ENCODE measurements at places on chromosomes 13 and 19.

GRCh38 chr13:50235604-50236342 is 220.5 kb downstream of the KCNRG start:
- DNase-seq, result no peak

DNA sequence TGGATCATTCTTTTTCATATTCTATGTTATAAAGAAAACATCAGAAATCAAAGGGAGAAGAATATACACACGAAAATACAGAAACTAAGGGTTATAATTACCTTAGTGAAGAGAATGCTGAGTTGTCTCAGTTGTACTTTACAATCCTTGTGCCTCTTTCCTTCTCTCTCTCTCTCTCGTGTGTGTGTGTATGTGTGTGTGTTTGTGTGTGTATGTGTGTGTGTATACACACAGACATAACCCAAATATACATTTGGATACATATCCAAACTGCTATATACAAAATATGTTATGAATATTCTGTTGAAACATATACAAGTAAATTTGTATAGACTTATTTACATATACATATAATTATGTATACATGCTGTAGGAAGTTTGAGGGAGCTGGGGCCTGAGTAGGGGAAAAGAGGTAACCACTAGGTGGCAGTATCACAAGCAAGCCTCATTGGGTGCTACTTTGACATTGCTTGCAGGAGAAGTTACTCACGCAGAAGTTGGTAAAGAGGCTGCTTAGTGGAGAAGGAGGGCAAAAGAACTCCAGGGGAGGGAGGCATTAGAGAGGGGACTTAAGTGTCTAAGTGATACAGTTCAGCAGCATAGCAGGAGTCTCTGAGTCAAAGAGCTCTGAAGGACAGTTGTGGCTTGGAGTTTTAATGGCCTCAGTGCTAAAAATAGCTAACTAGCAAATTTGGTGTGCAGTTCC is 465.1 kb upstream of the PCDH20 start:
- no peak for DNase-seq

DNA sequence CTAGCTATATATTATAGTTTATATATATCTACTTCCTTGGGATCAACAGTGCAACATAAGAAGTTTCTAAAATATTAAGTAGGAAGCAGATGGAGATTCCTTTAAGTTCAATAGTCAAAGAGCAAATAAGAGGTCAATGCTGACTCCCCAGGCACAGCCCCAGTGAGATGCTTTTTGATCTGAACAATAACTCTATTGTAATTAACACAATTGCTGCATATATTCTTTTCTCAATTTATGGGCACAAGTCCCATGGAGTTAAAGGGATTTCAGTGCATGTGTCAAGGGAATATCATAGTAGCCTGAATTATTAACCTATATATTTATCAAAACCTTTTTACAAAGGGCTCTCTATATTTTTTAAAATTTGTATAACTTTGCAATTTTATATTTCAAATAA is 180.8 kb downstream of the SPRY2 start:
- DNase-seq, result no peak

DNA sequence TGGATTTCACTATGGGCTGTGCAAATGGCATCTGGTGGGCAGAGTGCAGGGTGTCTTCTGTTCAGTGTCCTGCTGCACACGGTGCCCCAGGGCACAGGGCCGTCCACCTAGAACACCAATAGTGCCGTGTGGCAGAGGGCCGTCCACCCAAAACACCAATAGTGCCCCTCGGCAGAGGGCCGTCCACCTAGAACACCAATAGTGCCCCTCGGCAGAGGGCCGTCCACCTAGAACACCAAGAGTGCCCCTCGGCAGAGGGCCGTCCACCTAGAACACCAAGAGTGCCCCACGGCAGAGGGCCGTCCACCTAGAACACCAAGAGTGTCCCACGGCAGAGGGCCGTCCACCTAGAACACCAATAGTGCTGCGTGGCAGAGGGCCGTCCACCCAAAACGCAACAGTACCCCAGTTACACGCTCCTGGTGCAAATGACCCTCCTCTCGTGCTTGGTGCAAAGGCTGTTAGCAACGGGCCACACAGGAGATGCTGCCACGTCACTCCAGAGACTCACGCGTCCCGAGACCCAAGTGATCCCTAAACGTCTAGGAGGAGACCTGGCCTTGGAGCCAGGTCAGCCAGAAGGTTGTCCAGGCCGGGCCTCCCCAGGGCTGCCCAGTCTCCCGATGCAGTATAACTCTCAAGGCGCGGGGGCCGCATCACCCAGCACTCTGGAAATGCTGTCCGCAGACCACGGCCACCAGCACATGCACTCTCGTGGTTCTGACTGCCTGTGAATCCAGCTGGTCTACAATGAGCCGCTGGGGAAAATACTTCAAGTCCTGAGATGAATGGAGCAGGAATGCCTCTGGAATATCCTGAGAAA is 51.5 kb downstream of the RASA3 start:
- DNase-seq, result no peak

DNA sequence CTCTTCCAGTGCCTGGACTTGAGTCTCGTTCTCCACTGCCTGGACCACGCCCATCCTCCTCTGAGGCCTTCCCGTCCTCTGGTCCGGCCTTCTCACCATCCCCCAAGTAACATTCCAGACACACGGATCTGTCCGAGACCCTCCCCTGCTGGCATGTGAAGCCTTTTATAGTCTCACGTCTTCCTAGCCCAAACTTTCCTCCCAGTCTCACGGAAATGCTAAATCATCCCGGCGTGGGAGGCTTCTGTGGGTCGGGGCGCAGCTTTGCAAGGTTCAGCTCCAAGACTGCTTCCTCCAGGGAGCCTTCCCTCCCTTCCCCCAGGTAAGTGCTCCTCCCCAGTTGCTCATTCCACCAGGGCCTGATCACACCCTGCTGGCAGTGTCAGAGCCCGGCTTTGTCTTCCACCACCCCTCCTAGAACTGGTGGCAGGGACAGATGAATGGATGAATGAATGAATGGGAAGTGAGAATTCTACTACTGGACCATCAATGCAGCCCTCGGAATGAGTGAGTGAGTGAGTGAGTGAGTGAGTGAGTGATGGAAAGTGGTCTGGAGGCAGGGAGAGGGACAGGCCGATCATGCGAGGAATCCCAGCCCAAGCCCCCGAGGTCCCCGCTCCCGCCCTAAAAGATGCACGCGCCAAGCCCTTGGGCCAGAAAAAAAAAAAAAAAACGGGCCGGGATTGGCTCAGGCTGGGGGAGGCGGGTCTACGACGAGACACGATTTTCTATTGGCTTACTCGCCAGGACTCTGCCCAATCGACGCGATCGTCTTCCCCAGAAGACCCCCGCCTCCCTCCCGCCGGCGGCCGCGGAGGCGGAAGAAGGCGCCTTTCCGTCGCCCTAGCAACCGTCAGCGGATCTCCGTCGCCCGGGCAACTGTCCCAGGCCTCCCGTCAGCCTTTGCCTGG is 9.3 kb downstream of the EPHX3 start:
- DNase-seq, result peak; percentile 43

DNA sequence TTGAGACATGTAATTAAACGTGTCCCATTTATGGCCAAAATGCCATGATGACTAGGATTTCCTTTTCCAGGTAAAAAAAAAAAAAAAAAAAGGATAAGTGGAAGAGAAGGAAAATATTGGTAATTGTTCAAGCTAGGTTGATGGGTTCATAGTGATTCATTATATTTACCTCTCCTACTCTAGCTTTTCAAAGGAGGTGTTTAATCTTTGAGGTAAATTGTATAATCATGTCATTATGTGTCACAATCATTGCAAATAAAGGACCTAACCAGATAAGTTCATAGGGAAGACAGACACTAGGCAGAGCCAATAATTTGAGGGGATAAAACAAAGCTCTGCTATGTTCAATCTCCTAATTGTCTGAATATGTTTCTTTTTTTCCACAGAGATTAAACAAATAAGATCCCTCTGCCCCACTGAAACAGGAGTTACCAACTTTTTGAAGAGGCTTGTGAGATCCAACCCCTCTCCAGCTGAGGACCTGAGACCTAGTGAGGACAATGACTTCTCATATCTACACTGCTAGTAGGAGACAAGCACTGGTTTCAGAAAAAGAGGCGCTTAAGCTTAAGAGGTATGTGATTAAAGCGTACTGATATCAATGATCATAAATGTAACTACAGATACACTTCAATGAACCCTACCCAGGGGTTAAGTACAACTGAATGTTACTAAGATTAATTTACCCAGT is 61.4 kb downstream of the USP12 start:
- DNase-seq, result no peak

DNA sequence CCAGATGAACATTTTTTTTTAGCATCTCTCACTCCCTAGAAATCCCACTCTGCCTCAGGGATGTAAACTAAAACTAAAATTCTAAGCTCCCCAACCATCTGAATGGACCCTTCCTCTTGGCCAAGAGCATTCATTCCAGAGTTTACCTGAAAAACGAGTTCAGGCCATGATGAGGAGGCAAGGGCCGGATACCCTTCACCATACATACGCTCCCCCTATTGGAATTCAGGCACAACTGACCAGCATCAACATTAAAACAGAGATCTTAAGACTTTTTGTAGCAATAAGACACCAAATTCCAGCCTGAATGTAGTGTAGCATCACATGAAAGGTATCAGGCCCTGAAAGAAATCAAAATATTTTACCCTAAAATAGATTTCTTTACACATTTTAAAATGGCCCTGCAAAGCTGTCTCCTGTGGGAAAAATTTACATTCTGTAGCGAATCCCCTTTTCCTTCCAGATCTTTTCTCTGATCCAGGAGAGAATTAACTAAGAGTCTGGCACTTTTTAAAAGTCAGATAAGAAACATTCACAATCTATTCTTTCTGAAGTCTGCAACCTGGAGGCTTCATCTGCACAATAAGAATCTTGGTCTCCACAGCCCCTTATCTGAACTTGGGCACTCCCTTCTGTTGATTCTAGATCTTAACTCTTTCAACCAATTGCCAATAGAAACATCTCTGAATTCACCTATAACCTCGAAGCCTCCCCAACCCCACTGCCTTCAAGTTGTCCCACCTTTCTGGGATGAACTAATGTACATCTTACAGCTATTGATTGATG is 888.5 kb downstream of the UQCRFS1 start:
- DNase-seq, result no peak

GRCh38 chr13:33367171-33367895 is 81.8 kb upstream of the STARD13 start:
- no peak for DNase-seq

DNA sequence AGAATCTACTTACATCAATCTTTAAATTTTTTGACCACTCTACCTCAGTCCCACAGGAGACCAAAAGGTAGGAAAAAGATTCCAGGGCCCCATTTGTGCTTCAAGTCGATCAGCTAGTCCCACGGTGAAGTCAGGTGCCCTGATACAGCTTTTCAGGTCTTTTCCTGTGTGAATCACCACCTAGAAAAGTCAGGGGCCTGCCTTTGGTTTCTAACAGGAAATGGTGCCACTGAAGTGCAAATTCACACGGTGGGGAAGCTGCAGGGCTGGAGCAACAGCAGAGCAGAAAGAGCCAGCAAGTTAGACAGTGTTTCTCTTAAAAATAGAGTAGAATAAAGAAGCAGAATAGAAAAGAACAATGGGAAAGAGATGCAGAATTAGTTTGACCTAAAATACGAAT is 107.5 kb downstream of the KLF12 start:
- peak; percentile 42 for DNase-seq

- no peak for DNase-seq
Observed at GRCh38 chr13:92681239-92681638, 545.4 kb upstream of the GPC6 start.

DNA sequence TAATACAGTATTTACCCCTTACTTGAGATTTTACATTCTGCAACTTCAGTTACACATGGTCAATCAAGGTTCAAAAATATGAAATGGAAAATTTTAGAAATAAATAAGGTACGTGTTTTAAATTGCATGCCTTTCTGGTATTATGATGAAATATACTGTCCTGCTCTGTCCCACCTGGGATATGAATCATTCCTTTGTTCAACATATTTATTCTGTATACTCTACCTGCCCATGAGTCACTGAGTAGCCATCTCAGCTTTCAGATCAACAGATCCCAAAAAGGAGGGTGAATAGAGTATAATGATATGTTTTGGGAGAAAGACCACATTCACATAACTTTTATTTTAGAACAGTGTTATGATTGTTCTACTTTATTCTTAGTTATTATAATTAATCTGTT is 37.8 kb downstream of the STOML3 start:
- no peak for DNase-seq

DNA sequence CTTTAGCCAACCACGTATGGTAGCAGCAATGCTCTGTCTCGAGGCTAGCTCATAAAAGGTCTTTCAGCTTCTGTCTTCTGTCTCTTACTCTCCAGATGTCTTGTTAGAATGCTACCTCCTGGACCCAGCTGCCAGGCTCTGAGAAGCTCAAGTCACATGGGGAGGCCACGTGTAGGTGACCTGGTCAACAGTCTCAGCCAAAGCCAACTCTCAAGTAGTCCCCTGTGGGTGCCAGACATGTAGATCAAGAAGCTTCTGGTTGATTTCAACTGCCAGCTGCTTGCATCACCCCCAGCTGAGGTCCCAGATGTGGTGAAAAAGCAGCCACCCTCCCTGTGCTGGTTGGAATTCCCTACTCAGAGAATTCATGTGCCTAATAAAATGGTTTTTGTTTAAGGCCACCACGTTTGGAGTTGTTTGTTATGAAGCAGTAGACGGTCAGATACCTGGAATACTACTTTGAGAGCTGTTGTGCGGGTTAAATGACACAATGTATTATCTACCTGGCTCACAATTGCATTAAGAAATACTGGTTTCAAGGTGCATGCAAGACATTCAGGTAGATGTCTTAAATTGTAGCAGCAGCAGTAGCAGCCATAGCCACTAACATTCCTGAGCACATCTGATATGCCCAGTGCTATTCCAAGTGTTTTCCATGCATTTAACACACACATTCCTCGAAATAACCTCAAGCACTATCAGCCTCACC is 131.0 kb upstream of the RFC3 start:
- DNase-seq, result no peak

- no peak for DNase-seq
Observed at GRCh38 chr13:91647361-91647990, 249.1 kb downstream of the GPC5 start.

GRCh38 chr19:9627856-9628255 is 6.8 kb upstream of the ZNF561 start:
- no peak for DNase-seq

- no peak for DNase-seq
Observed at GRCh38 chr13:105412171-105412570, 1123.3 kb downstream of the EFNB2 start.

DNA sequence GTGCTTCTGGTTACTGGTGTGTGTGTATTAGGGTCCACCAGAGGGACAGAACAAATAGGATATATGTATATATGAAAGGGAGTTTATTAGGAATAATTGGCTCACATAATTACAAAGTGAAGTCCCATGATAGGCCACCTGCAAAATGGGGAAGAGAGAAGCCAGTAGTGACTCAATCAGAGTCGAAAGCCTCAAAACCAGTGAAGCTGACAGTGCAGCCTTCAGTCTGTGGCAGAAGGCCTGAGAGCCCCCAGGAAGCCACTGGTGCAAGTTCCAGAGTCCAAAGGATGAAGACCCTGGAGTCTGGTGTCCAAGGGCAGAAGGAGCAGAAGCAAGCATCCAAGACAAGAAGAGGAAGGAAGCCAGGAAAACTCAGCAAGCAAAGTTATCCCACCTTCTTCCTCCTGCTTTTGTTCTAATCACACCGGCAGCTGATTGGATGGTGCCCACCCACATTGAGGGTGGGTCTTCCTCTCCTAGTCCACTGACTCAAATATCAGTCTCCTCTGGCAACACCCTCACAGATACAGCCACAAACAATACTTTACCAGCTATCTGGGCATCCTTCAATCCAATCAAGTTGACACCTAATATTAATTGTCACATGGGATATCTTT is 21.7 kb upstream of the SCEL start:
- DNase-seq, result no peak

Measured in stimulated activated CD4-positive, alpha-beta T cell treated with anti-CD3 and anti-CD28 coated beads, Interleukin-15, amount 100 ng/mL, for 1 hour (primary cell).